ENCODE measurements at places on chromosomes 7 and 10. TPM values are rescaled to one million over a fixed set of nuclear protein-coding genes. Genes with fewer than 3 reads are reported as not detected.

Gene AGMO
- 0.46 TPM for polyA plus RNA-seq

Gene CTAGE6
- not detected for polyA plus RNA-seq

Gene PNLIPRP3
- polyA plus RNA-seq: 1.3 TPM

Gene CFAP58
- 0.56 TPM for polyA plus RNA-seq

Gene HOGA1
- 0.35 TPM for polyA plus RNA-seq

DNA sequence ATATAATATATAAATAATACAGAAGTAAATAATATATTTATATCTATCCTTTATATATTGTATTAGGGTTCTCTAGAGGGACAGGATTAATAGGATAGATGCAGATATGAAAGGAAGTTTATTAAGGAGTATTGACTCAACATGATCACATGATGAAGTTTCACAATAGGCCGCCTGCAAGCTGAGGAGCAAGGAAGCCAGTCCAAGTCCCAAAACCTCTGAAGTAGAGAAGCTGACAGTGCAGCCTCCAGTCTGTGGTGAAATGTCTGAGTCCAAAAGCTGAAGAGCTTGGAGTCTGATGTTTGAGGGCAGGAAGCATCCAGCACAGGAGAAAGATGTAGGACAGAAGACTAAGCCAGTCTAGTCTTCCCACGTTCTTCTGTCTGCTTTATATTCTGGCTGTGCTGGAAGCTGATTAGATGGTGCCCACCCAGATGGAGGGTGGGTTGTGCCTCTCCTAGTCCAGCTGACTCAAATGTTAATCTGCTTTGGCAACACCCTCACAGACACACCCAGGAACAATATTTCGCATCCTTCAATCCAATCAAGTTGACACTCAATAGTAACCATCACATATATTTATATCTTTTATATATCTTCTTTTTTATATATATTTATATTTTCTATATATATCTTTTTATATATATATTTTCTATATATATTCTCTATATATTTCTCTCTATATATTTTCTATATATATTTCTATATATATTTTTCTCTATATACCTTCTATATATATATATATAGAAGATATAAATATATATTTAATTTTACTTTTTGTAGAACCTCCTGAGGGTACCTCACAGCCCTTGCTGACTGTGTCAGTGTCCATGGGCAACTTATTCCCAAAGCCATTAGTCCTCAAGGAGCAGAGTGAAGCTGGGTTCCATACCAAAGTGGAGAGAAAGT, 24.6 kb upstream of the AKR1B10 start:
- no peak for DNase-seq

DNA sequence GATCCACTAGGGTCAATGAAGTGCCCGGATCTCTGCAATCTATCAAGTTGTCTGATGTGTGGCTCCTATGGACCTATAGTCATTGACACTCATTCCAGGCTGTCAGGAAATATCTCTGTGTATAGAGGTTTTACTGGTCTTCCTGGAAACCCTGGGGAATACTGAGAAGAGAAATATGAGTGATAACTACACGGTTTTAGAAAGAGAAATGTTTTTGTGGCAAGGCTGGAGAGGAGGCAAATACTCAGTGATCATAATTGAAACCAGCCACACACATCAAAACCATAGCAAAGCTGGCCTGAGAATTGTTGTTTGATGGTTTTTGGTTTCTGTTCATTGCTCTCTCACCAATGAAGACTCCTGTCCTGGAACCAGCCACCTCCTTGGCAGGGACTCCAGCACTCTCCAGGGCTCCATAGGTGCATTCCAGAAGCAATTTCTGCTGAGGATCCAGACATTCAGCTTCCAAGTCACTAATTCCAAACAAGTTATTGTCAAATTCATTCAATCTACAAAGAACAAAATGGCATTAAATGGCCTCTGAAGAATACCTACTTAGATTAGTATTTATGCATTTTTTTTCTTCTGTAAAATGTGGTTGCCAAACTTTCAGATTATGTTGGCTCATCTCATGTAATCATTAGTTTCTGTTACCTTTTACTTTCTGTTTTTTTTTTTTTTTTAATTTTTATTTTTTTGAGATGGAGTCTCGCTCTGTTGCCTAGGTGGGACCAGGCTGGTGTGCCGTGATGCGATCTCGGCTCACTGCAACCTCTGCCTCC, 108.6 kb upstream of the ABI1 start:
- no peak for DNase-seq

GRCh38 chr7:79936281-79936983, 198.2 kb upstream of the GNAI1 start:
- no peak for DNase-seq

DNA sequence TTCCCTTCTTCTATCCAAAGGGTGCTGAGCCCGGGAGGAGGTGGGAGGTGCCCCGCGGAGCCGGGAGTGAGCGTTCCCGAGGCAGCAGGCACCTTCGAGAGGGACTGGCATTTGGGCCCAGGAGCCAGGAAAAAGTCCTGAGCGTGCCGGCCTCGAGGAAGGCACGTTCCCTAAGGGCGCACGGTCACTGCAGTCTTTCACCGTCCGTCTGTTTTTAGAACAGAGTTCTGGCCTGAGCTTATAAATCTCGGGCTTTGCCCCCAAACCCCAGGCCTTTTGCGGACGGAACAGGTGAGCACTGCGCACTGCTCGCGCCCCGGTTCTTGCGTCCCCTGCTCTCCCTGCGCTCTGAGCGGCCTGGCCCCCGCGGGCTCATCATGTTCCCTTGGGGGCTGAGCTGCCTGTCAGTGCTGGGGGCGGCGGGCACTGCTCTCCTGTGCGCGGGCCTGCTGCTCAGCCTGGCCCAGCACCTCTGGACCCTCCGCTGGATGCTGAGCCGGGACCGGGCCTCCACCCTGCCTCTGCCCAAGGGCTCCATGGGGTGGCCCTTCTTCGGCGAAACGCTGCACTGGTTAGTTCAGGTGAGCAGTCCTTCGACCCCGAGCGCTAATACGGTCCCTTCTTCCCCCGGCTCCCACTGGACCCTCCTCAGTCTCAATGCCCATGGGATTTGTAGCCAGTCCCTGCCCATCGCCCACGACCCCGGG, 442 bp downstream of the CYP26C1 start:
- peak; percentile 22 for DNase-seq

- no peak for DNase-seq
Measured at GRCh38 chr7:14207138-14207537, 217.7 kb upstream of the ETV1 start.

GRCh38 chr7:79529214-79529880, 75.9 kb upstream of the MAGI2 start:
- no peak for DNase-seq

GRCh38 chr10:18607503-18608378, 43.6 kb downstream of the NSUN6 start:
- DNase-seq: peak; percentile 38

DNA sequence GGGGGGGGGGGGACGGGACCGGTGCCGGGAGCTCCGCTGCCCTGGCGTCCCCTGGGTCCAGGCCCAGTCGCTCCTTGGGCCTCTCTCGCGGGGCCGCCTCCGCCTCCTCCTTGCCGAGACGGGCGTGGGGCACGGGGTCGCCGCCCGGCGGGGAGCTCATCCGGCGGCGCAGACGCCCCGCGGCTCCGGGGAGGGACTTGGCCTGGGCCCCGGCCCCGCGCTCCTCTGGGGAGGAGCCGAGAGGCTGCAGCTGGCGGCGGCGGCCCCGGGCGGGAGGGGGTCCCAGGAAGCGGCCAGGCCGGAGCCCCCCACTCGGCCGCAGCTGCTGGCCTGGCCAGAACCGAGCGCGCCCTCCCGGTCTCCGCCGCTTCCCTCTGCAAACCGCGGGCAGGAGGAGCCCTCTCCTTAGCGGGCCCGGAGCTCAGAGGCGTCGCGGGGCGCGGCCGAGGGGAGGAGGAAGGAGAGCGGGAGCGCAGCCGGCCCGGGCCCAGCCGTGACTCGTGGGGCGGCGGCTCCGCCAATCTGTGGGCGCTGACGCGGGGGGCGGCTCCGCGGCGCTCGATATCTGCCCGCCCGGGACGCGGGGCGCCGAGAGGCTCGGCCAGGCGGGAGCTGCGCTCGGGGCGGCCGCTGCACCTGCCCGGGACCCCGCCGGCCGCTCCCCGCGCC, at the start of gene FAM20C:
Gene FAM20C (plus strand): TSS at position 591 of the 669 bp plus-strand sequence. CDS start 629 bp downstream, outside the sequence.
- DNase-seq: peak; percentile 90

Measured in muscle of back (tissue), 13 donors.